ENCODE measurements at places on chromosomes 12 and 14. TPM values are rescaled to one million over a fixed set of nuclear protein-coding genes. Genes with fewer than 3 reads are reported as not detected.

GRCh38 chr12:93054021-93054420 is 124.9 kb upstream of the EEA1 start:
- DNase-seq, result no peak

Gene KRT83
- total RNA-seq, result not detected

GRCh38 chr14:53327716-53328115 is 174.6 kb upstream of the DDHD1 start:
- DNase-seq, result no peak

GRCh38 chr12:91239481-91239880 is 56.9 kb upstream of the DCN start:
- no peak for DNase-seq

DNA sequence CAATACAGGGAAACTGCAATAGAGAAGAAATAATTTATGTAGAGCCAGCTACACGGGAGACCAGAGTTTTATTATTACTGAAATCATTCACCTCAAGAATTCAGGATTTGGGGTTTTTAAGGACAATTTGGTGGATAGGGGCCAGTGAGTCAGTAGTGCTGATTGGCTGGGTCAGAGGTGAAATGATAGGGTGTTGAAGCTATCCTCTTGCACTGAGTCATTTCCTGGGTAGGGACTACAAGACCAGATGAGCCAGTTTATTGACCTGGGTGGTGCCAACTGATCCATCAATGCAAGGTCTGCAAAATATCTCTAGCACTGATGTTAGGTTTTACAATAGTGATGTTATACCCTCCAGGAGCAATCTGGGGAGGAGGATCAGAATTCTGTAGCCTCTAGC is 486.3 kb downstream of the LRIG3 start:
- DNase-seq, result no peak

DNA sequence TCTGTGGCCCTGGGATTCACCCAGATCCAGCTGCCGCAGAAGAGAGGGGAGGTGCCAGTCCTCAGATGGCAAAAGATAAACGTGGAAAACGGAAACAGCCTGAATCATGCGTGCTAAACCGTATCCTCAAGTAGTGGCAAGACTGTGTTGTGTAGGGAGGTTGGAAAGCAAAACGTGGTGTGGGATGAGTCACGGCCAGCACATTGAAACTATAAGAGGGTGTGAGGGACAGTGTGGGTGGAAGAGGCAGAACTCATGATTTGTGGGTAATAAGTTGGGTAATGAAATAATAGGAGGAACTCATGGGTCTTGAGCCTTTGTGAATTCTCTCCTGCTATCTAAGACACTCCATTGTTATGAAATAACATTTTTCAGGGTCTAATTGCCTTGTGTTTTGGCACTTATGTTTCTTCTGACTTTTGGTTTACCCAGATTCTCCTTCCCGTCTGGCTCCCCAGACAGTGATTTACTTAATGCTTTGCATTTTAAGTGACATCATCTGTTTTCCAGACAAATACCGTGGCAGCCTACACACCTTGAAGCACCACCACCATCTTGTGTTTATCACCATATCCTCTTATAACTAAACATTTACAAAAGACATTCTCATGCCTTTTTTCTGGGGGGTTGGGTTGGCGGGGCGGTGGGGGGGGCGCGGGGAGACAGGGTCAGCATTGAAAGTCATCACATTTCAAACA is 62.3 kb upstream of the PTCSC3 start:
- DNase-seq, result no peak

- no peak for DNase-seq
Measured at GRCh38 chr12:71430756-71431155, 8.8 kb upstream of the LGR5 start.

DNA sequence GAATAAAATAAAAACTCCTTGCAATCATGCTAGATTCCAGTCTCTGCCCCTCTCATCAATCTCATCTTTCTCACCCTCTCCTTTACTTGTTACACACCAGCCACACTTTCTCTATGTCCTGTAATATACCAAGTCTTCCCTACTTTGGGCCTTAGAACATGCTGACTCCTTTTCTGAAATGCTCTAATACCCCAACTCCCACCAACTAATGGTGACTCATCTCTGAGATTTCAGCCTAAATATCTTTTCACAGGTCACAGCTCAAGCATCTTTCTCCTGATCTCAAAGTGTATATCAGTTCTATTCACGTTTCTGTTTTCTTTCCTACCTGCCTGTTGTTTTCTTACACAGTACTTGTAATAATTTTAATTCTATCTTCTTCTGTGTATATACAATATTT is 378.9 kb upstream of the PRICKLE1 start:
- no peak for DNase-seq

DNA sequence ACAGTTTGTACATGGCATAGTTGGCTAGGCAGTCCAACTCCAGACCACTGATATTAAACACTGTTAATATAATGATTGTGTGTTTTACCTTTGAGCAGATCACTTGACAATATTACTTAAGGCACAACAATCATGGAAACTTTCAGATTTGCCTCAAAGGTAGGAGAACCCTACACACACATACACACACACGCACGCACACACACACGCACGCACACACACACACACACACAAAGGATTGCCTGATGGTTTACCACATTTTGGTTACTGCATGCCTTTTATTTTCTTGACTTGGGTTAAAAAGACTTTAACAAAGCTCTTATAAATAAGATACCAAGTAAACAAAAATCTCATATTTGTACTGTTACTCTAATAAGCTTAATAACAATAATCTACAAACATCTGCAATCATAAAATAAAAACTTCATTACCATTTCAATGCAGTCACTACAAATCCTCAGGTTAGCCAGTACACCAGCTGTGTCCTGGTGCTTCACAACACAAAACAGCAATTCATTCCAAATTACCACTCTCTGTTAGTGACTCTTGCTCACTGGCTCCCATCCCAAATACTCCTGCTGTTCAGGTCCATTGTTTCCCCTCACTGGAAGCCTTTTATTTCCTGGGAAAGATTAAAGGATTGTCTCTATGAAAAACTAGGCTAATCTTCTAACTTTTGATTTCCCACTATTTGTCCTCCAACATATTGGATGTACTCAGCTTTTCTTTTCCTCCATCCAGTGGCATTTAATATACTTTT is 175.2 kb upstream of the ATP2B1 start:
- DNase-seq, result no peak

Gene PIWIL1
- not detected for total RNA-seq

Gene GLT8D2
- total RNA-seq, result 13.1 TPM

DNA sequence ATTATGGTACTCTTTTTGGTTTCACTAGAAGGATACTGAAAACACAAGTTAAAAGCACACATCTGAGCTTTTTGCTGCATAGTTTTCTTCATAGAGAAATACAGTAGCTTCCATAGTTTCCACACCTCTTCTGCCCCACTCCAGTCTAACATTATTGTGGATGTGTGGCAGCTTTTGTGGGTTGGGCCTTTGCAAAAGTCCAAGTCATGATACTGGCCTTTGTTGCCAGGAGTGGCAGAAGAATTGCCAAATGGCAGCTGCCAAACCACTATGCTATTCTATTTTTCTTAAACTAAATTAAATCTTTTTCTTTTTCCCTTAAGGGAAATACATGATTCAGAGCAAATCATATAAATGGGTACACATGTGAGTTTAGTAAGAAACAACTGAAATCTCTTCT is 114.8 kb downstream of the PLEKHA5 start:
- DNase-seq, result no peak
